Central memory CD8-positive, alpha-beta T cell (primary cell): ENCODE measurements at places on chromosomes 5 and 9.
A peak's percentile ranks its signal among the peaks of the same experiment; 100 is the strongest.

DNA sequence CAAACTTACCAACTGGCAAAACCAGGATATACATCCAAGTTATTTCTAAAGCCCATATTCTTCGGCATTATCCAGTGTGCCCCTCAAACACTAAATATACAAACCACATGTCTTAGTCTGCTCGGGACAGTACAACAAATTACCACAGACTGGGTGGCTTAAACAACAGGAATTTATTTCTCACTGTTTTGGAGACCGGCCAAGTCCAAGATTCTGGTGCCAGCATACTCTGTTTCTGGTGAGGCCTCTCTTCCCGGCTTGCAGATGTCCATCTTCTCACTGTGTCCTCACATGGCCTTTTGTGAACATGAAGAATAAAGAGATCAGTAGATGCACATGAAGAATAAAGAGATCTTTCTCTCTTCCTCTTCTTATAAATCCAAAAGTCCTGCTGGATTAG, 12.9 kb upstream of the SLCO6A1 start:
- DNase-seq: no peak

GRCh38 chr5:137566118-137566541, 67.0 kb upstream of the SPOCK1 start:
- no peak for DNase-seq

DNA sequence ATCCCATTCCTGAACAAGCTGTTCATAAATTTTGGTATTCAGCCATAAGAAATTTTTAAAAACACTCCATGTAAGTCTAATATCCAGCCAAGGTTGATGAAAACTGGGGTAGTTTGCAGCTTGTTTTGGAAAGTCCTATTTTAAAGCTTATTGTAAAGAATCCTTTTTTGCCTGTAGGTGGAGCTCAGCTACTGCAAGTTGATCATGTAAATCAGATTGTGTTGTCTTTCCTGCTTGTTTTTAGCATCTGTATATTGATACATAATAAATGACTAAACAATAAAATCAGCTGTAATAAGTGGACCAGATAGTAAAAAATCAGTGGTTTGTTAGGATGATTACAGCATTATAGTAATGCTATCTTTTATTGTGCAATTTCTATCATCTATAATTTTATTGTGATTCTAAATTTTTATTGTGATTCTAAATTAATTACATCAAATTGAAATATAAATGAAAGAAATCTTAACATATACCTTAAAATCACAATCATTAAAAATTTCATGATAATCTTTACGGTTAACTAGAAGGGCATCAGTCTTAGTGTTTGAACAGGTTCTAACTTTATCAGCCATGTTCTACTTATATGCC, 42.4 kb downstream of the CWC27 start:
- DNase-seq: no peak

DNA sequence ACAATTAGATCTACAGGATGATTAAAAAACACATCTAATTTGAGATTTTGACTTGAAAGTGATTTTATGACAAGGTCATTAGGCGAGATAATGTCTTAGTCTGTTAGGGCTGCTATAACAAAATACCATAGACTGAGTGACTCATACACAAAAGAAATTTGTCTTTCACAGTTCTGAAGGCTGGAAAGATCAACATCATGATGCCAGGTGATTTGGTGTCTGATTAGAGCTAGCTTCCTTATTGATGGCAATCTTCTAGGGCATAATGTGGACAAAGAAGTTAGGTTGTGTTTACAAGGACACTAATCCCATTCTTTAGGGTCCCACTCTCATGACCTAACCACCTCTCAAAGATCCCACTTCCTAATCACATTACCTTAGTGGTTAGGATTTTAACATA, 256.7 kb downstream of the TUSC1 start:
- DNase-seq: no peak

GRCh38 chr9:134459164-134459563, 132.9 kb downstream of the RXRA start:
- DNase-seq: no peak

- DNase-seq: no peak
Measured at GRCh38 chr5:175731756-175732465, 74.0 kb downstream of the HRH2 start.

DNA sequence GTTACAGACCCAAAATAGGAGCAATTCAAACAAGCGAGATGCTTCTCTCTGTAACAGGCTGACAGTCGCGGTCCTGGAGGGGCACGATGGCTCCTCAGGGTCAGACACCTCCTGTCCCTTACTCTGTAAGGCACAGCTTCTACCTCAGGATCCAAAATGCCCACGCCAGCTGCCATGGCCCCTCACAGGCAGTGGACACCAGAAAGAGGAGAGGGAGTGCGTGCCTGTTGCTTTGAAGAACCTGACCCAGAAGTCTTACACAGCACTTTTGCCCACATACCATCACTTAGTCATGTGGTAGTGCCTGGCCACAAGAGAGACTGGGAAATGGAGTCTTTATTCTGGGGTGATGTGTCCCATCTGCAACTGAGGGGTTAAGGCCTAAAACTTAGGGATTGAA, 11.6 kb upstream of the ABL1 start:
- no peak for DNase-seq

DNA sequence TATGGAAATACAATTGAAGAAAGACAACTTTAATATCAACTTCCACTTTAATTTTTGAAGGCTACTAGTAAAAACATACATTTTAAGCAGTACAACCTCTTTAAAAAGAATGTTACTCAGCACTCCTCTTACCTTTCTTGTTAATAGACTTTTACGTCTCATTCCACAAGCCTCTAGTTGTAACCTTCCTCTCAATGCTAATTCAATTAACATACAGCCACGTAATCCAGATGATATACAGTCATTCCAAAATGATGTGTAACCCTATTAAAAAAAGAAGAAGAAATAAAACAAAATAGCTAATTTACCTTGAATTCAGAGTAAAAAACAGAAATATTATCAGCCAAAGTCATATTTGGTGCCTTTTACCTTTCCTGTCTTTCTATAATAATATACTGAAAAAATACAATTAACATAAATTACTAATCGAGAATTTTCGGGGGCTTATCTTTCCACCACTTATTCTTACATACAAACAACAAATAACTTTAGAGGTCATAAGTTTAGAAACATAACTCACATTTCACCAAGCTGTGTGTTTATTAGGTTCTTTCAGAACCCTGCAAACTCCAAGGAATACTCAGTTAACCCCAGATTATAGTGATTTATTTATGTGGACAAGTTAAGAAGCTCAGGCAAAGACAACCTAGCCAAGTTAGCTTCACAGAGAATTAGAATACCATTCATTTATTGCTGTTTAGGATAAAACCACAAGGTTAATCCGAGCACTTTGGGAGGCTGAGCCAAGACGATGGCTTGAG, 30.3 kb downstream of the GOLPH3 start:
- no peak for DNase-seq

GRCh38 chr5:168674893-168675482, 95.8 kb upstream of the PANK3 start:
- DNase-seq: no peak

DNA sequence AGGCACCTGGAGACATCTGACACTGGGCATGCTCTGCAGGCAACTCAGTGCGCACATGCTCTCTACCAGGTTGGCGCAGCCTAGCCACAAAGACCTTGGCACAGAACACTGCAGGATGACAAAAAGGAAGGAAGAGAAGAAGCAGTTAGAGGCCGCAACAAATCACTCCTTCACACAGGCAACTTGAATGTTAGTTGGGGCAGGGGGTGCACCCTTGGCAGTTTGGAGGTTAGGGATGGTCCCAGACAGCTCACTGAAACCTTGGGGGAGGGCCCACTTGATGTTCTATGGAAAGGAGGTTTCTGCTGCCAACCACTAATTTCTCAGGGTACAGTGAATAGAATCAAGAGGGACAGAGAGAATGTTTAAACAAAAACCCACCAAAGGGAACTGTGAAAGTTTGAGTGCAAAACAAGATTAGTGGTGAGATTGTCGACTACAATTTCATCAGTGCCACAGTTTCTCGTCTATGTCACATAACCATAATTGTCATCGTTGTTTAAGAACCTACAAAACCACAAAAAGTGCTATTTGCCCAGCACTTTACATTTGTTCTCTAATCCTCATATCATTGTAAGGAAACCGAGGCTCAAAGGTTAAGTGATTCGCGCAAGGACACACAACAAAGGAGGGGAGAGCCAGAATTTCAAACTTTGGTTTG, 48.7 kb downstream of the FBXW11 start:
- peak; percentile 29 for DNase-seq
